ENCODE measurements at places on chromosomes 12 and 14.

DNA sequence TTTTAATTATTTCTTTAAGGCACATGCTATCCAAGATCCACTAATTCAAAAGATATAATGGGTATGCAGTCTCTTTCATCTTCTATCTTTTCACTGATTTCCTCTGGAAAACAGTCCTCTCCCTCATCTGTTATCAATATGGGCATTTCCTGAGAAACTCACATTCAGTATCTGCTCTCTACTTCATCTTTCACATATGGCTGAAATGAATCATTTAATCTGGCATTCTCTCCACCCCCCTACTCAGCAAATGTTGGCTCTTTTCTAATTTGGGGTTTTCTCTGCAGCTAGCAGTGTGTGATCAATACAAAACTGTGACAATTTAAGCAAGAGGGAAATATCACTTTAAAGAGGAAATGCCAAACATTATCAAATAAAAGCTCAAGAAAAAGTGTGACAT lies 157.1 kb upstream of the TMTC1 start:
- DNase-seq: no peak

DNA sequence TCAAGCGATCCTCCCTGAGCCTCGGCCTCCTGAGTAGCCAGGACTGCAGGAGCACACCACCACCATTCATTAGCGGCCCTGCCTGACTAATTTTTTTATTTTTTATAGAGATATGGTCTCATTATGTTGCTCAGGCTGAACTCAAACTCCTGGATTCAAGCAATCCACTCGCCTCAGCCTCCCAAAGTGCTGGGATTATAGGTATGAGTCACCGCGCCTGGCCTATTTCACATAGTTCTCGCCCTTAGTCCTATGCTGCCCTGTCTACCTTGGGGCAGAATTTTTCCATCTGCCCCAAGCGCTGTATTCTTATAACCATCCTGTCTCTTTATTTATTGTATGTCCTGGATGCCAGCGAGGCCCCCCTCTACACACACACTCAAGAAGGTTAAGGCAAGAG lies 50.9 kb upstream of the BCL2L14 start:
- no peak for DNase-seq

DNA sequence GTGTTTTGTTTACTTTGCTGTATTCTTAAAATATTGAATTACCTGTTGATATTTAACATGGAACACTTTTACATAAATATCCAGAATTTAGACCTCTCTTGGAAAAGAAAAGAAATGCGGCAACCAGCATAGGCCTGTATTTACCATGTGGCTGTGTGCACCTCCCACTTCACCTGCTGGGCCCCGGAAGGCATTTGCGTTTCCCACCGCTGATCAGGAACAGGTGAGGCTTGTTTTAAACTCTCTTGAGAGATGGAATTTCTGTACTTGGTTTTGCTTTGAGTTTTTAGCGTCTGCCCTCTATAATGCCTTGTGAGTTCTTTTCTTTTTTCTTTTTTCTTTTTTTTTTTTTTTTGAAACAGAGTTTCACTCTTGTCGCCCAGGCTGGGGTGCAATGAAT lies 124.2 kb downstream of the GLT1D1 start:
- DNase-seq: no peak

DNA sequence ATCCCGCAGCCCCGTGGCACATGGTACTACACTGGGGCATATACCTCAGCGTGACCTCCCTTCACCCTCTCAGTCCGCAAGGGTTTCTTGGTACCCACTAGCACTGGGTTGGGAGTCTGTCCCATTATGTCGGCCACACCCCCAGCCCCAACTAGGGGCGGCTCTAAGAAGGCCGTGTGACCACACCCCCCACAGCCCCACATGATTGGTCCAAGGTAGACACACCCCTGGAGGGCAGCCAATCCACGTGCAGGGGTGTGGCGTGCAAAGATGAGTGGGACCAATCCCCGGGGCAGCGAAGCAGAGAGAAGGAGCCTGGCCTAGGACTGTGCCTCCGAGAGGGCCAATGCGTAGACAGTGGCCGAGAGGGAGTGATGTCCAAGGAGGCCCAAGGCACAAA lies 34.6 kb upstream of the BEGAIN start:
- DNase-seq: no peak

DNA sequence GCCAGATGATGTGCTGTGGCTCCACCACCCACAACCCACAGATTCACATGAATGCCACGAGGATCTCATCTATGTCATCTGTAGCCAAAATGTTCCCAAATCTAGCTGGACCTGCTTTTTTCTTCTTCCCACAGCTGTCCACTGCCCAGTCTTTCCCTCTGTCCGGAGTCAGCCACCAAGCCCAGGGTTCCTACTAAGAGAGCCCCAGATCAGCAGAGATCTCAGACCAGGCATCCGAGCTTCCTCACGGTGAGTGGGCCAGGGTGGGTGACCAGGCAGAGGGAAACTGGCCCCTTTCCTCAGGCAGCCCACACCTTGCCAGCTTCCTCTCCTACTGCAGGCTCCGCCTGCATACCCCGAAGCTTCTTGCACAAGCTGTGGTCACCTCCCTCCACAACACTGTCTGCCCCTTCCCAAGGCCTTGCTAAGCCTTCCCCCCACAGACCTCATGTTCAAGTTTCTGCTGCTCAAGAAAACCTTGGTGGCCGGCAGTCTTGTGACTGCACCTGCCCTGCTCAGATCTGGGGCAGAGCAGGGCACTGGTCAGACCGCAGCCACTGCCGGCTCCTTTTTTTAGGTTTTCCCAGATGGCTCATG lies 81.4 kb downstream of the ACTN1 start:
- DNase-seq: no peak

GRCh38 chr12:84605983-84606382 lies 306.6 kb downstream of the SLC6A15 start:
- no peak for DNase-seq

- DNase-seq: no peak
These were observed 252.8 kb downstream of the TMEM117 start for GRCh38 chr12:44088647-44089046.

DNA sequence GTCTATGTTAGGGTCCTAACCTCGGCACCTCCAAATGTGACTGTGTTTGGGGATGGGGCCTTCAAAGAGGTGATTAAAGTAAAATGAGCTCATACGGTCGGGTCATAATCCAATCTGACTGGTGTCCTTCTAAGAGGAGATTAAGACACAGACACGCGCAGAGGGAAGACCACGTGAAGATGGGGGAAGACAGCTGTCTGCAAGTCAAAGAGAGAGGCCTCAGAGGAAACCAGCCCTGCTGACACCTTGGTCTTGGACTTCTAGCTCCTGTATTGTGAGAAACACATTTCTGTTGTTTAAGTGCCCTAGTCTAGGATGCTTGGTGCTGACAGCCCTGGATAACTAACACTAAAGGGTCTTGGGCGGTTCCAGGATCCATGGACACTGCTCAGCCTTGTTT lies 109.6 kb downstream of the DICER1 start:
- no peak for DNase-seq

DNA sequence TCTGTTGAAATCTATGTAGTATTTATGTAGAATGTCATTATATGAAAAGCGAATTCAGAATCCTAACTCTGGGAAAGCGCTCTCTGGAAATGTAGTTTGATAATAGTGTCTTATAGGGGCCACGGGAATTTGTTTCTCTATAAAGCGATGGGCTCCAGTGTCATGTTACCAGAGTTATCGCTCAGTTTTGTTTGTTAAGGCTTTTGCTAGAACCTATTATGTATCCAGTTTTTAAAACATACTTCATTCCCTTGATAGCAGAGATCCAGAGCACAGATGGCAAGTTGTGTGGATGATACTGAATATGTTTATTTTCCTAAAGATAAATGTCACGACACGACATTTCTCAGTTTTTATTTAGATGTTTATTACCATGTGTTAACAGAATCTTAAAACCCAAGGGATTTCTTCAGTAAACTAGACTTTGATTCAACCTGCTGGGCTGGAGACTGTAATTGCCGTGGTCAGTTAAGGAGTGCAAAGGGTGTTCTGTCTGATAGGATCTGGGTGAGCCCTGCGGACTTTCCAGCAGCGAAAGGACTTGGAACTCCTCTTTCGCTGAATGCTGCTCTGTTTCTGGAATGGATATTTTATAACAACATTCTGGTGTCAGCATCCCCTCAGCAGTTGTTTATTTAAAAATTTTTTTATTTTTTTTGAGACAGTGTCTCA lies 1.7 kb upstream of the DNAH10 start:
- no peak for DNase-seq

GRCh38 chr12:1611803-1612572 lies 17.0 kb upstream of the WNT5B start:
- DNase-seq: no peak

GRCh38 chr12:130576371-130576816 lies 139.7 kb downstream of the RIMBP2 start:
- DNase-seq: no peak

DNA sequence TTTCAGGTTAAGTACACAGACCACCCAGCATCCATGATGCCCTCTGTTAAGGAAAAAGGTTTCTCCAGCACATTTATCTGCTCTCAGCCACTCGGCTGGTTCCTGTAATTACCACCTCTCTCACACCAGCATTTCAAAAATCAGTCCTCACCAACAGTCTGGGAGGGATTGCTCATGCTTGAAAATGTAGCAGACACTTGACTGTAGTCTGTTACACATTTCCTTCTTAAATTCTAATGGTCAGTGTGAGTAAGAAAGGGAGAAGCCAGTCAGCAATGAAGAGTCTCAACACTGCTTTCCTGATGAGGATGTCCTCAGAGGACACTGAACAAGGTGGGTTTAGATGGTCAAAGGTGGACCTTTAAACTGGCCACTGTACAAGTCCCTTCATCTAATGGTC lies 6.0 kb downstream of the ZBTB39 start:
- DNase-seq: no peak

GRCh38 chr12:105840384-105840783 lies 298.4 kb downstream of the NUAK1 start:
- no peak for DNase-seq

DNA sequence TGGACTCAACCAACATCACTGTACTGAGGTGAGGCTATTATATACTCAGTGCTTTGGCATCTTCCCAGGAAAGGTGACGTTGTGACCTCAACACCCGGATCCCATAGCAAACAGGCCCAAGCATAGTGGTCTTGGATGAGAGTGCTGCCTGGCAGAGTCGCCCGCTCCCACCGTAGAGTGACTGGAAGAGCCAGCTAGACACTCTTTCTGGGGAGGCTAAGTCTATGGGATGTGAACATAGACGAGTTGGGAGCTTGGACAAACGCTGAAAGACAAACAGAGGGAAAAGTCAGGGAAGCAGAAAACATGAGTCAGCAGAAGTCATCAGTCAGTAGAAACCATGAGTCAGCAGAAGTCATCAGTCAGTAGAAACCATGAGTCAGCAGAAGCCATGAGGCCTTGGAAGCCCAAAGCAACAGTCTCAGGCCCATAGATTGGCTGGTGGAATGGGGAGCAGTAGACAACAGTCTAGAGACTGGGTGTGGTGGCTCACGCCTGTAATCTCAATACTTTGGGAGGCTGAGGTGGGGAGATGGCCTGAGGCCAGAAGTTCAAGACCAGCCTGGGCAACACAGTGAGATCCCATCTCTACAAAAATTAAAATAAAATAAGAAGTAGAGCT lies 66.4 kb upstream of the MAP1LC3B2 start:
- no peak for DNase-seq

GRCh38 chr14:39615352-39615751 lies 183.1 kb upstream of the FBXO33 start:
- no peak for DNase-seq

DNA sequence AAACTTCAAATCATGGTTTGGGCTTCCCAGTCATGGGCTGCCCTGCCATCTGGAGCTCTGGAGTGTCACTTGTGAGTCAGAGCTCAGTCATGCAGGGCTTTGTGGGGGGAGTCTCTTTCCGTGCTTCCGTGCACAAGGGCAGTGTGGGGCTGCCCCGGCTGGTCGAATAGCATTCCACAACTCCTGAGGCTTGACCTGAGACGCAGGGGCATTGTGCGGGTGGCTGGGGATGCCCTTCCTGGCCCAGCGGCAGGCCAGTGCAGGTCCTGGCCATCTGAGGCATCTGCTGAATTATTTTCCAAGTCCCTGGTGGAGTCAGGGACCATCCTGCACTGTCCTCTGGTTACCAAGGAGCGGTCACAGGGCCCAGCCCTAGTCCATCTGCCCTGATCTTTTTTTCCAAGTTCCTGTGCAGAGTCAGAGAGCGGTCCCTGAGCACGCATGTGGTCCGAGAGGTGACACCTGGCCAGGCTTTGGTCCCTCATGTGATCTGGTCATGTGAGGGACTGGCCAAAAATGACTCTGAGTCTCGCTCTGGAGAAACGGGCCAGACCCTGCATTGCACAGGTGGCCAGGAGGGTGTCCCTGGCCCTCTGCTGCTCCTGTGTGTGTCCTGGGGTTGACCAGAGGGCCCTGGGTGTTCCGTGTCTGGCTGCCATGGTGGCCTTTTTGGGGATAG lies 167.0 kb upstream of the ALG10B start:
- DNase-seq: no peak

GRCh38 chr12:98238515-98239130 lies 276.8 kb upstream of the TMPO start:
- DNase-seq: no peak

DNA sequence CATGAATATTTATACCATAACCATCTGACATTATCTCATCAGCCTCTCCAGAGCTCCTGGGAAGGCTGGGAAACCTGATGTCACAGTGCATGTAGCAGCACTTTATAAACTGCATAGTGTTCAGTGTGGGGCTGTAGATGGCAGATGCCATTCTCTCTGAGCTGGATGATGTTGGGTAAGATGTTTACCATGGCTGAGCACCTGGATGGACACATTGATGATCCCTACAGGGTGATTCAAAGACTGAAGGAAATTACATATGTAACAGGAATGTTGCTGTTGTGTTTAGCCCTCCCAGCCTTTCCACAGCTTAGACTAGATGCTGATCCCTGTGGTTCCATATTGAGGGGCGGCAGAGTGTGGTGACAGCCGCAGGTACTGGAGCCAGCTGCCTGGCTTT lies 37.4 kb downstream of the IFT43 start:
- no peak for DNase-seq

- DNase-seq: no peak
These were observed 26.3 kb downstream of the ALKBH1 start for GRCh38 chr14:77681196-77682157.

Measured in stimulated activated CD8-positive, alpha-beta memory T cell treated with anti-CD3 and anti-CD28 coated beads, Interleukin-4, amount 100 ng/mL, for 48 hours (primary cell).